Kidney epithelial cell (primary cell): ENCODE measurements at places on chromosomes 1 and 21. TPM values are rescaled to one million over a fixed set of nuclear protein-coding genes. Genes with fewer than 3 reads are reported as not detected.

- peak; percentile 26 for DNase-seq
Observed at GRCh38 chr1:159798893-159799292, 3.3 kb upstream of the FCRL6 start.

- DNase-seq, result no peak
Observed at GRCh38 chr1:175823406-175823805, 80.0 kb upstream of the TNR start.

The STIL gene
- 4.9 and 5.5 TPM in 2 replicates for total RNA-seq

DNA sequence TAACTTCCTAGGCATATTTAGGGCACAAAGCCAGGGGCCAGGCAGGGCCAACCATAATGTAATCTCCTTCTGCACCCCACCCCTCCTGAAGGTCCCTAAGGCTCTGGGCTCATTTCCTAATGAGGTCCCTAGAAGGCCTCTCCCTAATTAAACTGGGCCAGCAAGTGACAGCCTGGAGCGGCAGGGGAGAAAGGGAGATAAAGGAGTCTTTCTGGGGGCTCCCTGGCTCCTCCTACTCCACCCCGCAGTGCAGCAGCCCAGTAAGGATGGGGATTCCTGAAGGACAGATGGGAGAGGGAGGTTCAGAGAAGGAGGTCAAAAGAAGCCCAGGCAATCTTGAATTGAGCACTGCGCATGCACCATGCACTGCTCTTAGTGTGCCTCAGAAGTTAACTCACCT lies 12.8 kb downstream of the LRP8 start:
- DNase-seq, result no peak

- no peak for DNase-seq
Observed at GRCh38 chr1:24826510-24826909, 81.3 kb downstream of the CLIC4 start.

The TAL1 gene
- 0.71 and 0.75 TPM in 2 replicates for total RNA-seq

- DNase-seq, result no peak
Observed at GRCh38 chr1:209265301-209265700, 318.2 kb upstream of the CAMK1G start.

GRCh38 chr1:36977731-36978406 lies 56.4 kb downstream of the GRIK3 start:
- no peak for DNase-seq

DNA sequence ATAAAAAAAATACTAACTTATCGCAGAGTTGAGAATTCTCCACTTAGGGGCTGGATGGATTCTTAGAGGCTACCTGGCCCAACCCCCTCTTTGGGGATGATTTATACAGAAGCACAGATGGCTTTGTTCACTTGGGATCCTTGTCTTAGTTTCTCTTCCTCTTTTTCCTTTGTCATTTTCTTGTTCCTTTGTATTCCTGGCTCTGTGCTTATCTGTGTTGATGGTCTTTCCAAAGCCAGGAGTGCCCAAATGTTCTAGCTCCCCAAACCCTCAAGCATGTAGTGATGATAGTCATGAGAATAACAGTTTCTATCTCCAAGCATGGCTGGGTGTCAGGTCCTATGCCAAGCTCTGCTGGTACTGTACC lies 27.4 kb downstream of the EPHB2 start:
- no peak for DNase-seq

The OR14K1 gene
- not detected in 2 replicates for total RNA-seq

- no peak for DNase-seq
Observed at GRCh38 chr1:3651930-3652547, at the start of gene TP73. TSS of gene TP73 (plus strand) at chr1:3652516. CDS start at chr1:3682366, 29,850 bp downstream.

DNA sequence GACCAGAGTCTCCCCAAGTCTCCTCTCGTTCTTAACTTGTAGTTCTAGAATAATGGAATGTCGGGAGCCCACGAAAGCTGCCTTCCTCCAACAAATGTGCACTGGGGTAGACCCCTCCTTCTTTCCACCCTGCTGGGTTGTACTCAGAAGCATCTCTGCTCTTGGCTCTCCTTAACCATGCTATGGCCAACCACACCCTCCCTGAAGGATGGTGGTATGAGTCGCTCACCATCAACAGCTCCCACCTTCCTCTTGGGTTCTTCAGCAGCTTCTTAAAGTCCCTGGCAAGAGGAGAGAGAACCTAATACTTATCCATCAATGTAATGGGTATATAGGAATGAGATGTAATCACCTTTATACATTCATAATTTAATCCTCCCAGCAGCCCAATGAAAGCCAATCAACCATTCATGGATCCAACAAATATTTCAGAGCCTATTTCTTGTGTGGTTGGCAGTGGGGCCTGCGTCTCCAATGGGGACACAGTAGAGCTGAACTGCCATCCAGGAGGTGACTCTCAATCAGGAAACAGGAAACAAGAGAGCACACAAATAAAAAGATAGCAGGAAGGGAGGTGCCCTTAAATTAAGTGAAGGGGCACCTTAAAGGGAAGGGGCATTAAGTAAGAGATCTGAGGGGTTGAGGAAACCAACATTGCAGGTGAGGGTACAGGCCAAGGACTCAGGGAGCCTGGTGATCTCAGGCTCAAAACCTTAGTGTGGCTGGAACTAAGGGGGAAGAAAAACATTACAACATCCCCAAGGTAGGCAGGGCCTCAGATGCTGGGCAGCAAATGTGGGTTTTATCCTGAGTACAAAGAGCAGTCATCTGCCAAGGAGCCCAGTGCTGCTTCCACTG lies 64.4 kb upstream of the ETS2 start:
- DNase-seq, result no peak

The PROX1 gene
- total RNA-seq, result 0.88 and 0.96 TPM in 2 replicates

The AGMAT gene
- 0.75 and 0.96 TPM in 2 replicates for total RNA-seq

GRCh38 chr1:167057241-167057688 lies 32.9 kb downstream of the GPA33 start:
- DNase-seq, result no peak

GRCh38 chr1:94741510-94741909 lies 78.6 kb upstream of the SLC44A3 start:
- no peak for DNase-seq

The PGLYRP4 gene
- 0.07 and 0.71 TPM in 2 replicates for total RNA-seq

DNA sequence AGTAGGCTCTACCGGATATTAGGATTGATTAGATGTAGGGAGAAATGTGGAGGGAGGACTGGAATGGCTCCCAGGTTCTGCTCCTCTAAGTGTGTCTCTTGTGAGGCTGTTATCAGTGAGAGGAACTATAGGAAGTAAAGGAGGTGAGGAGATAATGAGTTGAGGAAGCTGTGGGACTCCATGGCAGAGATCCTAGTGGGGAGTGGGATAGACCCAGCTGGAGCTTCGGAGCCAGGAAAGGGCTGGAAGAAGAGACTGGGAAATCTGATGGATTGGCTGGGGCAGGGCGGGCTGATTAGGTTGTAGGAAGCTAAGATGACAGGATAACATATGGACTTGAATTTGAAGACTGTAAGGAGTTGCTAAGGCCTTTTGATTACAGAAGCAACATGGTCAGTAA lies 14.8 kb upstream of the BCL9 start:
- DNase-seq, result no peak

GRCh38 chr1:230160957-230161771 lies 94.1 kb downstream of the GALNT2 start:
- no peak for DNase-seq

- no peak for DNase-seq
Observed at GRCh38 chr1:43951021-43951985, 4.6 kb downstream of the IPO13 start.

GRCh38 chr1:201186192-201186591 lies 4.4 kb upstream of the IGFN1 start:
- DNase-seq, result no peak

The HSPA6 gene
- total RNA-seq, result 0.84 TPM in 1 of 2 replicates, not detected in the other

- no peak for DNase-seq
Observed at GRCh38 chr21:17709266-17709611, 96.5 kb upstream of the BTG3 start.

- no peak for DNase-seq
Observed at GRCh38 chr1:11421443-11421842, 57.5 kb upstream of the DISP3 start.

- no peak for DNase-seq
Observed at GRCh38 chr1:192657760-192658159, 21.8 kb downstream of the RGS13 start.

GRCh38 chr1:206505702-206506355 lies 1.5 kb upstream of the RASSF5 start:
- DNase-seq, result no peak

The SLC9C2 gene
- not detected in 2 replicates for total RNA-seq

- DNase-seq, result no peak
Observed at GRCh38 chr1:169692756-169693460, 18.5 kb downstream of the SELL start.
